ENCODE measurements at places on chromosomes 2 and 18. TPM values are rescaled to one million over a fixed set of nuclear protein-coding genes. Genes with fewer than 3 reads are reported as not detected.

GRCh38 chr2:201644001-201644400, 698 bp upstream of the TMEM237 start:
- DNase-seq: no peak

GRCh38 chr2:54652540-54652939, 70.9 kb upstream of the EML6 start:
- no peak for DNase-seq

GRCh38 chr18:79574938-79575525, 104.6 kb upstream of the CTDP1 start:
- DNase-seq: no peak

Gene KCNG2
- not detected for total RNA-seq

DNA sequence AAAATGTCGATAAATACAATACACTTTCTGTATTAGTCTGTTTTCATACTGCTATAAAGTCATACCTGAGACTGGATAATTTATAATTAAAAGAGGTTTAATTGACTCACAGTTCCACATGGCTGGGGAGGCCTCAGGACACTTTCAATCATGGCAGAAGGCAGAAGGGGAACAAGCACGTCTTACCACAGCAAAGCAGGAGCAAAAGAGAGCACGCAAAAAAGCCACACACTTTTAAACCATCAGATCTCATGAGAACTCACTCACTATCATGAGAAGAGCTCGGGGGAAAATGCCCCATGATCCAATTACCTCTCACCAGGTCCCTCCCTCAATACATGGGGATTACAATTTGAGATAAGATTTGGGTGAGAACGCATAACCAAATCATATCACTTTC, 256.7 kb downstream of the ANAPC1 start:
- DNase-seq: no peak

DNA sequence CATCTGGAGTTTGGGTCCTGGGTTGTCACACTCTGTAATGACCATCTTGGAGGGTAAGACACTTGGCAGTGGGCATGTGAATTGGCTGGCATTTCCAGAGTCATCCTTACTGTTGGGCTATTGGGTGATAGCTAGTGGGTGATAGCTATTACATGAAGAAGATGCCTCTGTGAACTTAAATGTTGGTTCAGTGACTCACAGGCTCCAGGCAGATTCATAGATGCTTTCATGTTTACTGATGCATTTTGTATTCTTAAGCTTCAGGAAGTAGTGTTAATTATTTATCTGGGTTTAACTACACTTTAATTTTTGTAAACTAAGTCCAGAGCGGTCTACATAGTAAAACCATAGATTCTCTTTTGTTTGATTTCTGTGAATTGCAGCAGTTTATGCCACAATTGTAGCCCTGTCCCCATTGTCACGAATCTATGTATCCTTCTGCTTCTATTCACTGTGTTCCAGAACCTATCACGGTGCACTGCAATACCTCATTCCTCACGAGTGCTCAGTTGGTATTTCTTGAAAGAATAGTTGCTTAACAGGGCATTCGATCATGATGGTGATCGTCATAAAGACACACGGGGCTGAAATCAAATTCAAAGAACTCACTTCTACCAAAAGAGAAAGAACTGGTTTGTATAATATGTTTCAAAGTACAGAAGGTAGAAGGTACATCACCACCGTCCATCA, 79.7 kb downstream of the GBX2 start:
- DNase-seq: no peak

GRCh38 chr18:54411781-54412180, 54.1 kb downstream of the C18orf54 start:
- DNase-seq: no peak

GRCh38 chr2:223697316-223697891, 95.2 kb upstream of the SCG2 start:
- no peak for DNase-seq

Gene ERICH2
- 0.42 TPM for total RNA-seq

DNA sequence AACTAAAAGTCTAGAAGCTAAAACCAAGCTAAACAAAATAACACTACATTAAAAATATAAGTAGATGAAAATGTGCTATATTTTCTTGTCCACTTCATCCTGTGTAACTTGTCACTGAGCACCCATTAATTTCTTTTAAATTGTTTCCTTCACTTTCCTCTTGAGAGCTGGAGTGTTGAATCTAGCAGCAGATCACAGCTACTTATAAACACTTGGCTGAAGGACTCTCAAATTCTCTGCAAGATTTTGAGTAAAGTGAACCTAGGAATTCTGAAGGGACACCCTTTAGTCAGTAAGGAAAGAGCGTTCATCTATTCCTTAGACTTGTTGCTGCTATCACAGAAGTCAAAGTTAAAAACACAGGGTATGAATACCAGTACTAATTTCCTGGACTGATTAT, 1163.9 kb downstream of the DPP10 start:
- DNase-seq: no peak

Gene PARD3B
- 3.9 TPM for total RNA-seq

DNA sequence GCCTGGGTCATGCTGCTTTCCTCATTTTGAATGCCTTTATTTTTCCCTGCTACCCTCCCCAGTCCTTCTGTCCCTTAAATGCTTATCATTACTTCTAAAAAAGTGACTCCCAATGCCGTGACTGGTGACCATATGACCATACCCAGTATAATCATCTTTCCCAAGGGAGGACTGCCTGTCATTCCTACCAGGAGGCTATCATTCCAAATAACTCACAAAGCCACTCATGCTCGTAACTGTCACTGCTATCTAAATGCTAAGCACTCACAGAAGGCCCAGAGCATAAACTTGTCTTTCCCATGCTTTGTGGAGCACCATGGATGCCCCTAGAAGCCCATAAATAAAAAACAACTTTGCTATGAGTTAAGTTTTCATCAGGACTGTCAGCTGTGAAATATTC, 38.7 kb upstream of the CREB1 start:
- DNase-seq: no peak

- DNase-seq: no peak
These were observed 11.3 kb downstream of the RMP24 start for GRCh38 chr18:35983818-35984217.

- no peak for DNase-seq
These were observed 288.1 kb downstream of the CCDC178 start for GRCh38 chr18:33152376-33152775.

- DNase-seq: no peak
These were observed 90.0 kb upstream of the SLC14A2 start for GRCh38 chr18:45525301-45525700.

DNA sequence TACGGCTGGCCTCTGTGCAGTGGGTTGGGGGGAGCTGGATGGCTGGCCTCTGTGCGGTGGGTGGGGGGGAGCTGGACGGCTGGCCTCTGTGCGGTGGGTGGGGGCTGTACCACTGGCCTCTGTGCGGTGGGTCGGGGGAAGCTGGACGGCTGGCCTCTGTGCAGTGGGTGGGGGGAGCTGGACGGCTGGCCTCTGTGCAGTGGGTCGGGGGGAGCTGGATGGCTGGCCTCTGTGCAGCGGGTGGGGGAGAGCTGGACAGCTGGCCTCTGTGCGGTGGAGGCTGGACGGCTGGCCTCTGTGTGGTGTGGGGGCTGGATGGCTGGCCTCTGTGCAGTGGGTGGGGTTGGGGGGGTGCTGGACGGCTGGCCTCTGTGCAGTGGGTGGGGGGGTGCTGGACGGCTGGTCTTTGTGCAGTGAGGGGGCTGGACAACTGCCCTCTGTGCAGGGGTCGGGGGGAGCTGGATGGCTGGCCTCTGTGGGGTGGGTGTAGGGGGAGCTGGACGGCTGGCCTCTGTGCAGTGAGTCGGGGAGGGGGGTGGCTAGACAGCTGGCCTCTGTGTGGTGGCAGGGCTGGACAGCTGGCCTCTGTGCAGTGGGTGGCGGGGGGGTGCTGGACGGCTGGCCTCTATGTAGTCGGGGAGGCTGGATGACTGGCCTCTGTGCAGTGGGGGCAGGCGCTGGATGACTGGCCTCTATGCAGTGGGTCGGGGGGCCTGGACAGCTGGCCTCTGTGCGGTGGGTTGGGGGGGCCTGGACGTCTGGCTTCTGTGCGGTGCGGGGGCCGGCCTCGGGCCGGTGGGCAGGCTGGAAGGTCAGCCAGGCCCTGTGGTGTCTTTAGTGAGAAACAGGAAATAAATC, 31.9 kb downstream of the NFATC1 start:
- no peak for DNase-seq

Gene ANKRD62
- not detected for total RNA-seq
